ENCODE measurements at places on chromosomes 6 and 20.

DNA sequence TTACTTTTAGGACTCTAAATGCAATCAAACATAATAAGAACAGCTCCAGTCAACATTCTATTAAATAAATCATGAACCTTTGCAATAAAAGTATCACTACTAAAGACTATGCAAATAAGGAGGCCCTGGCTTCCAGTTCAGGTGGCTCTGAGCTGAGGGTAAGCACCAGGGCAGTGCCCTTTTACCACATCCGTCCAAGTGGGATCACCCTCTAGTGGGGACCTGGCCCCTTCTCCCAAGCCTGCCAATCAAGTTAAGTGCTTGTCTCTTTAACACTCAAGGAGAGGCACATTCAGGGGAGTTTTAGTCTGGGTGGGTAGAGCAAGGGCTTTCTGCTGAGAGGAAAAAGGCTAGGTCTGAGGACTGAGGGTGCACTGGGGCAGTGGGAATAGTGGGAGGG lies 161.4 kb downstream of the TMEM200A start:
- DNase-seq: no peak

DNA sequence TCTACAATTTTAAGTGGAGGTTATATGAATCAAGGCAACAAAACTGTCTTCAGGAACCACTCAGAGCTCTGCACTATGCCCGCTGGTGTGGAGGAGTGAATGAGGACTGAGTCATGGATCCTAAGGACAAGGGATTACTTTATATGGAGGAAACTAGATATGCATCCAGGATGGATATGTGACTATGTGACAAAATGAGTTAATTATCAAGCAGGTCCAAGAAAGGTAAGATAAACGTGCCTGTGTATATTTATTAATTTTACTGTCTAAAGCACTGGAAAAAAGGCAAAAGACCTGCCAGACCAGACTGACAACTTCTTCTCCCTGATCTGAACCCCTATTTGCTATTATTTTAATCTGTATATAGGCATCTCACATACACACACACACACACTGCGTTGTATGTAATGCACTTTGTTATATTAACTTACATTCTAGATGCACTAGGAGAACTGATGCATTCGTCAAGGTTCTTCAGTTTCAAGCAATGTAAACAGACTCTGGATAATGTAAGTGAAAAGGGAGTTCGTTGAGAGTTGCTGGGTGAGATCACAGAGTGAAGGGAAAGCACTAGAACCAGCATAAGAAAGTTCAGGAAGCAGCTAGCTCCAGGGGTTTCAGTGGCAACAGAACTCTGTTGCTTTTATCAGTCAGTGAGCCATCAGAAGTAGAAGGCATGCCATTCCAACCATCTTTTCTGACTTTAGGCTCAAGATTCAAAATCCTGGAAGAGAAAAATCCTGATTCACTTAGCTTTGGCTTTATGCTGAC lies 26.4 kb upstream of the ADGRG6 start:
- no peak for DNase-seq

DNA sequence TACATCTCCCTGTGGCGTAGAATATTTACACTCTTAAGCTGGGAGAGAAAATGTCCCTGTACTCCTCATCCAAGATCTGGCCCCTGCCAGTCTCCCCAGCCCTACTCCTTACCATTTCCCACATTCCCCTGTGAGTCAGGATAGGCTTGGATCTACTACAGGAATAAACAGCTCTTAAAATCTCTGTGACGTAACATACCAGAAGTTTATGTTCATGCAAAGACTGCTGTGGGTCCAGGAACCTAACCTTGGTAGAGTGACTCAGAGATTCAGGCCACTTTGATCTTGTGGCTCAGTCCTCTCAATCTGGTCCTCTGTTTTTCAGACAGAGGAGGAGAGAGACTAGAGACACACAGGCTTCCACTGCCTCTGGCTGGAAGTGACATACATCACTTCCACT lies 38.5 kb upstream of the GPR6 start:
- peak; percentile 23 for DNase-seq

GRCh38 chr6:157755032-157755745 lies 67.9 kb upstream of the SNX9 start:
- no peak for DNase-seq

DNA sequence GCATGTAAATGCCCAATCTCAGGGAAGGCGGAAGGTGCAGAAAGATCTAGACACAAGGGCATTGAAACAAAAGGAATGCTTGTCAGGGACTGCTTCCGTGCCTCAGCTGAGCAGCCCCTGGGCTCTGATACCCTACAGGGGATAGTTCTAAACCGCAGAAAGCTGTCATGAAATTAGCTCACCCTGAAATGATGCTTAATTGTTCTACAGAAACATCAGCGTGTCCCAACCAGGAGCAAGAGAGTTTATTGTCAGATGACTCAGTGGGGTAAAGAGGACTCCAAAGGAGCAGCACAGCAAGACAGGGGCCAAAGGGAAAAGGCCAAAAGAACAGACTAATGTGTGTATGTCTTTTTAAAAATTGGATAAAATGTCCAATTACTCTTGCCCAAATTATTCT lies 258.4 kb upstream of the JARID2 start:
- no peak for DNase-seq

- peak; percentile 90 for DNase-seq
Measured at GRCh38 chr20:62704341-62704948, 4.2 kb upstream of the NTSR1 start.

GRCh38 chr6:51535327-51535726 lies 552.1 kb downstream of the PKHD1 start:
- no peak for DNase-seq
